ENCODE measurements at places on chromosomes 2 and 18.
A peak's percentile ranks its signal among the peaks of the same experiment; 100 is the strongest.

GRCh38 chr18:75204732-75205513 is 4.0 kb downstream of the PTGR3 start:
- no peak for DNase-seq

- no peak for DNase-seq
Observed at GRCh38 chr2:197113275-197113711, 186.8 kb upstream of the PGAP1 start.

DNA sequence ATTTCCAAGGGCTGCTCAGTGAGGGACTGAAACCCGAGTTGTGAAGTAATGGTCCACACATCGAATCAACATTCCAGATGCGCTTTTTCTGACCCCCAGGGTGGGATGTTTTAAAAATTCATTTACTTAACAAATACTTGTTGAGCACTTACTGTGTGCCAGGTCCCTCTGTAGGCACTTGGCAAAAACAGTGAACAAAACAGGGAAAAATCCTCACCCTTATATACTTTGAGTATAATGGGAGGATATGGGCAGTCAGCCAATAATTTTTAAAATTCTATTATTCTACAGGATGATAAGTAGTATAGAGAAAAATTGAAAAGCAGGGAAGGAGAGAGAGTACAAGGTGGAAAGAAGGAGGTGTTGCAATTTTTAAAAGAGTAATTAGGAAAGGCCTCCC is 31.3 kb upstream of the AFTPH start:
- no peak for DNase-seq

- DNase-seq, result no peak
Observed at GRCh38 chr2:75523313-75524275, 37.1 kb downstream of the EVA1A start.

DNA sequence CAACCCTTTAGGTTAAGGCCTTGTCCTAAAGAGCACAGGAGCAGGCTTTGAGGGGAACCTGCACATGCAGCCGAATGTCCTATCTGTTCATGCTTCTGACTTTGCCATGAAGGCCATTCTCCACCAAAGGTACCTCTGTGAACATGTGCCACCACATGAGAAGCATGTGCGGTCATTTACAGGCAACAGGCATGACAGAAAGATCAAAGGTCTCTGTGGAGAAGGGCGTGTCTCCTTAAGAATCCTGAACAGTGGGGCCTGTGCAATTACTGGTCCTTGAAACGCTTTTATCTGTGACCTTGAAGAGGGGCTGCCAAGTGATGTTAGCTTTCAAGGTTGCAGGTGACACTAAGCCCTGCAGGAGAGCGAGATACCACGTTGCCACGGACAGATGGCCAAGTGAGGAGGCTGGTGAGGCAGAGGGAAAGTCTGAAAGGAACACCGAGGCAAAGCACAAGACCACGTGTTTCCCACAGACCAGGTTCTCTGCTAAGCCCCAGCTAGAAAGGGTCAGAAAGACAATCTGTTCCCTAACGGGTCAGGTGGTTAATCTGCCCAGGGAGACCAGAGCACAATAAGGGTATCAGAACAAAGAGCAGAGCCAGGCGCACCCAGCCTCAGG is 19.5 kb upstream of the POMC start:
- peak; percentile 78 for DNase-seq

GRCh38 chr18:59996370-59996966 is 96.7 kb downstream of the PMAIP1 start:
- peak; percentile 5 for DNase-seq

GRCh38 chr18:24817587-24818371 is 357.3 kb downstream of the HRH4 start:
- DNase-seq, result no peak

DNA sequence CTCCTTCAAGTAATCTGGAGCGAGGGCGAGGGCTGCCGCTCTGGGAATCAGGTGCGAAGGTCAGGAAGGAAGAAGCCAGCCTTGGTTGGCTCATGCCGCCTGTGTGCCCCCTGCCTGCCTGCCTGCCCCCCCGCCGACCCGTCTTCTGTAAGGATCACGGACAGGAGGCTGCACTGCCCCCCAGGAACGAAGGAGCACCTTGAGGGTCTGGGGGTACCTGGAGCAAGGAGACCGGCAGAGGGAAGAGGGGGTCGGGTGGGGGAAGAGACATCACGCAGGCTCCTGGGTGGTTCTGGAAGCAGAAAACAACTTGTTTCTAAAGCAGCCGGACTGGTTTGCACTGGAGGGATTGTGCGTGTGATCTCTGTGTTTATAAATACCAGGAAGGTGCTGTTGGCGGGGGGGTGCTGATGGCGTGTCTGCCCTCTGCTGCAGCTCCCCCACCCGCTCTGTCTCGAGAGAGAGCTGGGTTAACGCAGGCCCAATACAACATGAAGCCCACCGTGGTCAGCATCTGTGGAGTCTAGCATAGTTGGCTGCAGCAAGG is 1.7 kb downstream of the FOSL2 start:
- DNase-seq, result no peak

DNA sequence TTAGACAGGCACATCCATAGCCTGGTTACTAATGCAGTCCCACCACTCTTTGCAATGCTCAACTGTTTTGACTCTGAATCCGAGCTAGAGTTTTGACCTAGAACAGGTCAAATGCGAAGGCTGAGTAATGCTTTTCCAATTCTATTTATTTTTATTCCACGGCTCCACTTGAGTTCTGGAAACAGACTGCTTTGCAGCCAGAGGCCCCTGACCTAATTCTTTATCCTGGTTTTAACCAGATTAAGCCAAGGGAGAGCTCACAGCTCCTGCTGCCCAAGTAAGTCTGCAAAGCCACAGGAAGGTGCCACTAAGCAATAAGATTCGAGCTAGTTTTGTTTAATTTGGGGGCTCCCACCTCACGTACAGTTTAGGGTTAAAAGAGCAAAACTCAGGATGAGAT is 51.4 kb downstream of the MREG start:
- DNase-seq, result no peak

DNA sequence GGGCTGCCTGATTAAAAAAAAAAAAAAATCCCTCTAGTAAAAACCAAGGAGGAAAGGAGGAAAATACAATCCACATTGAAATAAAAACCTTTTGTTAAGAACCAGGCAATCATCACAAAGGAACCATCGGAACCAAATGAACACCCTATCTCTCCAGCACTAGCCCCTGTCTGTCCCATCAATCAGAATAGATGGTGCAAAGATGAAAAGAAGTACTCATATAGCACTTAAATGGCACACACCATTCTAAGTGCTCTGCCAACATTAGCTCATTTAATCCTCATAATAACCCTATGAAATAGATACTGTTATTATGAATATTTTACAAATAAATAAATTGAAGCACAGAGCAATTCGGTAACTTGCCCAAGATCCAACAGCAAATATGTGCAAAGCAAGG is 38.5 kb downstream of the LRP2 start:
- peak; percentile 4 for DNase-seq

DNA sequence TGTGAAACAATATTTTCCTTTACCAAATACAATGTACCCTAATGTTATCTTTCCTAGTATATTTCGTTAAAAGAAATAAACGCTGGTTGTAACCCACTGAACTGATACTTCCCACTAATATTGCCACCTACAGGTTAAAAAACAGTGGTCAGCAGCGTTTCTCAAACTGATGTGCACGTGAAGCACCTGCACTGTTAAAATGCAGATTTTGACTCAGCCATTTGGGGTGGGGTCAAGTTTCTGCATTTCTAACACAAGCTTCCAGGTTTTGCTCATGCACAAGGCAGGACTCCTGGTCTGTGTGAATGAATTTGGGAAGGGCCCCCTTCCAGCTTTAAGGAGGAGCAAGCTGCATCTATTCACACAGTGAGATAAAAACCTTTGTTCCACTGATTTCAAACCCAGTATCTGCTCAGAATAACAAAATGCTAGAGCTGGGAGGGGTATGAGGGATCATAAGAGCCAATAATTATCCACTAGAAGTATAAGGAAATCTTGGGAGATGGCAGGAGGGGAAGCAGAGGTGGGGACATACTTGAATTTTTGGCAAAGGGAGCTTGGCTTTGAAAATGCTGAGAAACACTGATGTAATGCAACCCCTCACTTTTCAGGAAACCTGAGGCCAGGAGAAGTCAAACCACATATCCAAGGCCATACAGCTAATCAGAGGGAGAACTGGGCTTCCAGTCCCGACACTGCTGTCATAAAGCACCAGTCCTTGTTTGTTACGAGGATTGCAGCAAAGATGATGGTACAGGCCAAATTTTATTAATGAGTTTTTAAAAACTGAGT is 116.2 kb downstream of the RBMS1 start:
- DNase-seq, result no peak

DNA sequence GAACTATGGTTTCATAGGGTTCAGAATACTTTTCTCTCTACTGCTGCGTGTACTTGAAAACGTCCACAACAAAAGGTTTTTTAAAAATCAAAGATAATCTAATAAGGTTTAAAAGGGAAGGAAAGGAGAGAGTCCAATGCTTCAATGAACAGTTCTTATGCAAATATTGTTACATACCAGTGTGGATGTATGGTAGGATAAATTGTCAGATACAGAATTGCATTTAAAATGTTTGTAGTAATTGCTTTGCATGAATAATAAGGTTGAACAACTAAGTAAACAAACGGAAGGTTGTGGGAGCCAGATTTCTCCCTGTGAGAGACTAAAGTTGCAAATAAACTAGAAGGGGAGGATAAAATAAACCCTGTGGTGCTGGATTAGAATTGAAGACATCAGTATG is 53.8 kb upstream of the RBBP8 start:
- DNase-seq, result no peak

DNA sequence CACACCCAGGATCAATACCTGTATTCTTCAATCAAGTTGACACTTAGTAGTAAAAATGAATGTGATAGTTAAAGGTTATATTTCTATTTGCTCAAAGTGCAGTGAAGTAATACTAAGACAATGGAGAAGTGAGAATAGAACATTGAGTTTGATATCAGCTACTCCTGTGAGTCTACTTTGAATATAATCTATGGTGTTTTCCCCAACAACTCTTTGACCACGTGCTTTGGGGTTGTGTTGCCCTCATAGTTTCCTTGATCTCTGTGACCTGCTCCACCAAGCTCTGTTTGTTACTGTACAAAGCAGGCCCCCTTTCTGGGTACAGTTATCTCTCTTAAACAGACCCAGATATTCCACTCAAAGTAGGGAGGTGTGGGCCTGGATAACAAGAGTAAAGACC is 222.9 kb downstream of the GALR1 start:
- DNase-seq, result no peak

DNA sequence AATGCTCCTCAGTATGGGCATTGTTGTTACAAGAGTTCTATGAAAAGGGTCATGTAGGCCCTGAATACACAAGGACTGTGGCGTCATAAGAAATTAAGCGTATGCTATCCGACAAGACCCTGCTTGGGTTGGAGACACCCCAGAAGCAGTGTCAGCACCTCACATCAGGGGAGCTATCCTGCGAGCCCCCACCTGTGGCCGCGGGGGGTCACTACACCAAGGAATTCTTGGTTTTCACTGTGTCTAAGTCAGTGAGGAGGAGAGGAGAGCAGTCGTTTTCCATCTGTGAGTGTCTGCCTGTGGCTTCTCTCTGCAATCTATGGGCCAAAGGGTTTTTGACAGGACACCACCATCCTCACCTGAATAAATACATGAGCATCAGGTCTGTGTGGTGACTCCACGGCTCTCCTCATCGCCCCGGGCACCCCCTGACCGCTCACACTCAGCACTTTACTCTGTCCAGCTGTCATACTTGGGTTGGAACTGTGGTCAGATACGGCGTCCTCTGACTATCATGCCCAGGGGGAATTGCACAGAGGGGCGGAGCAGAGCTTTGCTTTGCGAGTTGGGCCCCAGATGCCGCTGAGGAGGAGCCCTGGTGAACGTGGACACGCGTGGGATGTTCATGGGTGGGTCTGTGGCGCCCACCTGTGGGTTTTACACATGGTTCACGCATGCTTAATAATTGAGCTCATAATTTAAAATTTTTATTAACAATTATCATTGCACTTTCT is 235.5 kb downstream of the MYT1L start:
- DNase-seq, result no peak

DNA sequence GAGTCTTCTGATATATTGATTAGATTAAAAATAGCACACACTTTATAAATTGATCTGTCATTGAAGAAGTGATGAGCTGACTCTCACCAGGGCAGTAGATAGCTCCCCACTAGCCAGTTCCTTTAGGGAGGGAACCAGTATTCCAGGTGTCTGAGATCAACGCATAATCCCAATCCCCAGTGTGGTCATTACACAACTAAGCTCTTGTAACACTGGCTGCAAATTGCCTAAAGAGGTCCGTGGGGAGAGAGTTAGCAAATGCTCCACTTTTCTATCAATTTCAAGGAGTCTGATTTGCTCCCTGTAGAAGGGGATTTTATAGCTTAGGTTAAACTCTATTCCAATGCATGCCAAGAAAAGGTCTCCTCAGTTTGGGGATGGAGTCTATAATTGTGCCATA is 7.7 kb downstream of the SLC14A1 start:
- no peak for DNase-seq

GRCh38 chr2:196099916-196100315 is 31.3 kb upstream of the DNAH7 start:
- no peak for DNase-seq

- no peak for DNase-seq
Observed at GRCh38 chr2:64212801-64213321, 68.6 kb upstream of the PELI1 start.

- DNase-seq, result no peak
Observed at GRCh38 chr2:27024188-27024587, 8.6 kb upstream of the TMEM214 start.

DNA sequence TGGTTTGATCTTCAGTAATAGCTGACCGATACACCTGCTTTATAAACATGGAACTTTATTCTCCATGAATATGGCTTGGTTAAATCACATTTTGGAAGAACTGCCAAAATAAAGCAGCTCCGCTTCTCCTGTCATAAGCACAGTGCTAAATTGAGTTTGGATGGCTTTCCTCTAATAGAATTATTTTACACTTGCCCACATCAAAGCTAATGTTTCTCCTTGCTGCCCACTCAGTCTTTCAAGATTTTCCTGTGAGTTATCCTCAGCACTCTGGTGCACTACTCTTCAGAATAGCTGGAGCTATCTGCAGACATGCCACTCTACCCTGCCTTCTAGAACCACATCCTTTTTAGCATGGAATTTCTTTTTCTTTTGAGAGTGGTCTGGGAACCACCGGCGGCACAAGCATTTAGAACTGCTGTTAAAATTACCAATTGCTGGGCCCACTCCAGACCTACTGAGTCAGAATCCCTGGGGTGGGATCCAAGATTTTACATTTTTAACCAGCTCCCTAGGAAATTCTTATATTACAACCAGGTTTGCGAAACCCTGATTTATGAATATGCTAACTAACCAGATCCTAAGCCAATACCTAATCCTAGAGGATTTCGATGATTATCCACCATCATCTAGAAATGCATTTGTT is 283.3 kb downstream of the AFF3 start:
- DNase-seq, result no peak

Data from NCI-H187 treated with DMSO at 0.1 percent for 48 hours (cell line).